ENCODE measurements at places on chromosomes 13 and 19.

DNA sequence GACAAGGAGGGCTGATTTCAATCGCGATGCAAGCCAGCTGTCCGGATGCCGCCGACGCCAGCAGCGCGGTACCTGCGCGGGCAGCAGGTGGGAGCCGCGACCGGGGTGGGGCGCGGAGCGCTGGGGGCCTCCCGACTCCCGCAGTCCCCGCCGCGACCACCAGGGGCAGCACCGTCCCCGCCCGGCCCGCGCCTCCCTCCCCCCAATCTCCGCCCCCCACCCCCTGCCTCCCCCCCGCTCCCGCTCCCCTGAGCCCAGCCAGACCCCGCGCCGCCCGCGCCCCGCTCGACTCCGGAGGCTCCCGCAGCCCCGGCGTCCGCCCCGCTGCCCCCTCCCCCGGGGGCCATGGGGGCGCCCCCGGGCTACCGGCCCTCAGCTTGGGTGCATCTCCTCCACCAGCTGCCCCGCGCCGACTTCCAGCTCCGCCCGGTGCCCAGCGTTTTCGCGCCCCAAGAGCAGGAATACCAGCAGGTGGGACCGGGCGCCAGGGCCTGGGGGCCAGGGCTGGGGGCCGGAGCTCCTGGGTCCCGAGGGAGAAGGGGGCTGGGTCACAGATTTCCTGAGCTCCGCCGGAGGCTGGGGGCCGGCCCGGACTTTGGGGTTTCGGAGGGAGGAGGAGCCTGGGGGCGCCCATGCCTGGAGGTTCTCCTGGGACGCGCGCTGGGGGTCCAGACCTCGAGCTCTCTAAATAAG lies at the start of gene TTYH1:
Gene TTYH1, plus strand, starts transcription at position 257 of the 693 bp plus-strand sequence. Its CDS starts 89 bp downstream, at position 346.
- no peak for DNase-seq

DNA sequence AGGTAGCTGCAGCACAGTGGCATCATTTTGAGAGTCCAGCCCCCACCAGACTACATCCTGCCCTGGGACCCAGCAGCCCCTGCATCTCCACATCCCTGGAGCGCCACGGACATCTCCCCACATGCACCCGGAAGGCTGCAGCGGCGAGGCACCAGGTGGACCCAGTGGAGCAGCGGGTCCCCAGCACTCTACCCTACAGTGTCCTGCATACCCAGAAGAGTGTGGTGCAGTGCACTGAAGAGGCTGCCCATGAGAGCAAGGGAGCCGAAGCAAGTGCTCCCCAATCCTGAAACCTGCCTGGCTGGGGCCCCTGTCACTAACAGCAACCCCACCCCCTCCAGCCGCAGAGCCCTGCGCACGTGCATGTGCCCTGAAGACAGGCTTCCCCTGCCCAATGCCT lies 21.3 kb upstream of the SLC7A9 start:
- DNase-seq = no peak

- DNase-seq = no peak
Measured at GRCh38 chr19:50870417-50871089, 2.7 kb upstream of the KLK2 start.

- no peak for DNase-seq
Measured at GRCh38 chr19:15551293-15552004, 43.1 kb downstream of the CYP4F22 start.

GRCh38 chr13:95564733-95565291 lies 12.3 kb downstream of the CLDN10 start:
- DNase-seq = peak; percentile 62

GRCh38 chr13:33624740-33625139 lies 193.2 kb upstream of the RFC3 start:
- DNase-seq = no peak
